ENCODE measurements at places on chromosomes 3 and 15.
A peak's percentile ranks its signal among the peaks of the same experiment; 100 is the strongest.

GRCh38 chr3:46258525-46258924, 16.3 kb downstream of the CCR3 start:
- DNase-seq = no peak

DNA sequence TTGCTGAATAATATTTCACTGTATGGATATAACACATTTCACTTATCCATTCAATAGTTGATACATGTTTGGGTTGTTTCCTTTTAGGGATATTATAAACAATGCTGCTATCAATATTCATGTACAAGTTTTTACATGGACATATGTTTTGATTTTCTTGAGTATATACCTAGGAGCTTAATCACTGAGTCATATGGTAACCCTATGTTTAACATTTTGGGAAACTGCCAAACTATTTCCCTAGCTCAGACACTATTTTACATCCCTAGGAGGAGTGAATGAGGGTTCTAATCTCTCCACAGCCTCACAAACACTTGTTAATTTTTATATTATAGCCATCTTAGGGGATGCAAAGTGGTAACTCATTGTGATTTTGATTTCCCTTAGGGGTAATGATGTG, 66.0 kb downstream of the GPR156 start:
- no peak for DNase-seq

- DNase-seq = no peak
Observed at GRCh38 chr3:154274348-154274747, 49.9 kb downstream of the DHX36 start.

DNA sequence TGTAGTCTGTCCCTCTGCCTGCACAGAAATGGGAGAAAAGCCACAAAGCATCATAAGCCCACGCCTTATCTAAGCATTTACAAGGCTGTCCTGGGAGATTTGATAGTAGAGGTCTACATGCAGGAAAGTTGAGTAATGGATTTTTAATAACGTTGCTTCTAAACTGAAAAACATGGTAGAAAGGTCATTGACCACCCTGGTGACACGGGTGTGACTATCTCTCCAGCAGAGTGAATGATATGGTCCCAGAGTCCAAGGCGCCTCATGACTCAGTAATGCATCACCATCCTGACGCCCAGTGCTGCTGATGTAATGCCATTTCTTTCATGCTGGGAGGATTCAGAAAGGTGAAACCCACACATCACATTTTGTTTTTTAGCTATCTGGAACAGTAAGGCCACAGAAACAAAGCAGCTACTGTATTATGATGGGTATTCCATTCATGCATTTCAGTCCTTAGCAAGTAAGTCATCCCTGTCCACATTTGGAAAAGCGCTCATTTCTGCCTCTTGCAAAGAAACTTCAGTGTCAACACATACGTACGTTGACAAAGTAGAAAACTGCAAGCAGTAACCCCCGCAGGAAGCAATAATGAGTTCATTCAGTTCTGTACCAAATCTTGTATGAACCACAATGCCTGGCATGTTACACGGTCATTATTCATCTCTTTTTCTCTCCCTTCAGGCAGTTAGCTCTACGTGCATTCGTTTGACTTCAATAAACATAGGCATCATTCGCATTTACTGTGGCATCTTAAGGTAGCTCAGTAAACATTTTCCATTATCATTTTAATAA, 483.5 kb downstream of the GABRG3 start:
- no peak for DNase-seq

GRCh38 chr3:10648181-10648580, 142.8 kb upstream of the ATP2B2 start:
- no peak for DNase-seq

- DNase-seq = no peak
Observed at GRCh38 chr3:131072099-131072559, 45.5 kb downstream of the NEK11 start.

- no peak for DNase-seq
Observed at GRCh38 chr3:65702202-65702601, 336.5 kb downstream of the MAGI1 start.

DNA sequence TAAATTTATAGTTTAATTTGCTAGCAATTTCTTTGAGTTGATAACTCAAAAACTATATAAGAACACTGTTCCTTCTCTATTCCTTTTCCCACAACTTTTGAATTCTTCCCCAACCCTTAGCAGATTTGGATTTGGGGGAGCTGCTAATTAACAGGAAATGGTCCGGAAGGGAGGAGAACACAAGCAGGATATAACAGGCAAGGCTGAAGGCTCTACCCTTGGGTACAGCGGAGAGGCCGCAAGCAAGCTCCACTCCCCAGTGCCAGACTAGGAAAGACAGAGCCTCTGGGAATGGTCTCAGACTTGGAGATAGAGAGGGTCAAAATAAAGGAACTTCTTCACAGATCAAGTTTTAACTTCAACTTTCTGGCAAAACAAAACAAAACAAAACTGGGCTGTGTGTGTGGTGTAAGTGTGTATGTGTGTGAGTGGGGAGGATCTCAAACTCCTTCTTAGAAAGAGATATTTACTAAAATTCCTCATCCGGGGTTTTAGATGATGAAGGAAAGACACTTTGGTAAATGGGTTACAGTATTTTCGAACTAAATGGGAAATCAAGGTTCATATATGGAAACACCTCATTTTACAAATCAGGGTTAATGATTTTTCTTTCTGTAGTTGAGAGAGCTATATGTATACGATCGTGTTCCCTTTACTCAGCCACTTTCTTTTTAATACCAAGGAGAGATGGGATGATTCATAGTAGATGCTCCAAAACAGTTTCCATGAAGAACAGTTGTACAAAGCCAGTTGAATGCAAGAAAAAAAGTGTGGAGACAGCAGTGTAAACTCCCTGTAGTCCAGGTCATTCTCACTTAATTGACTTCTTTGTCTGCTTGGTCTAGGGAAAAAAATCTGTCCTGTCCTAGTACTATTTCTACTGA, 161.1 kb downstream of the TP63 start:
- no peak for DNase-seq

GRCh38 chr15:45179221-45179985, 8.4 kb downstream of the SHF start:
- DNase-seq = peak; percentile 33

DNA sequence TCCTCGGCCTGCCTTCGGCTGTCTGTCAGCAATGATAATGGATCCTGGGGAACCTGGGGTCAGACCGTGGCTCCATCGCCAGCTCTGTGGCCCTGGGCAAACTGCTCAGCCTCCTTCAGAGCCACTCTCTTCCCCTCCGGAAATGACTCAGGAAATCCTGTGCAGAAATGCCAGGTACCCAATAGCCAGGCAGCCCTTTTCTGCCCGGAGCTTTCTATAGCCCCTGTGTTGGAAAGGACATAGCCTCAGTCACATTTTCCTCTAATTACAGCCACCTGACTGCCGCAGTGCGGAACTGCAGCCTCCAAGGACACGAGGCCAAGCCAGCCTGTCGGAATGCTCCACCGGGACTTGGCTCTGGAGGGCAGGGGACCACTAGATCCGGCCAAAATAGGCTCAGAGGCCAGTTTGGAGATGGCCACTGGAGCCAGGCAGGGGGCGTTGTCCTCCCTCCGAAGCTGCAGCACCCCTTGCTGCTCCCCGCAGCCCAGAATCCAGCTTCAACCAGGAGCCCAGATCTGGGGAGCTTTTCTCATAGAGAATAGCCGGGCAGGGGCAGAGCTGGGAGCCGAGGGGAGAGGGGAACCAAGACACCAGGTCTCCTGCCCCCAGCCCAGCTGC, 11.6 kb upstream of the ZXDC start:
- DNase-seq = no peak

GRCh38 chr15:76815421-76815820, 89.7 kb downstream of the SCAPER start:
- no peak for DNase-seq

DNA sequence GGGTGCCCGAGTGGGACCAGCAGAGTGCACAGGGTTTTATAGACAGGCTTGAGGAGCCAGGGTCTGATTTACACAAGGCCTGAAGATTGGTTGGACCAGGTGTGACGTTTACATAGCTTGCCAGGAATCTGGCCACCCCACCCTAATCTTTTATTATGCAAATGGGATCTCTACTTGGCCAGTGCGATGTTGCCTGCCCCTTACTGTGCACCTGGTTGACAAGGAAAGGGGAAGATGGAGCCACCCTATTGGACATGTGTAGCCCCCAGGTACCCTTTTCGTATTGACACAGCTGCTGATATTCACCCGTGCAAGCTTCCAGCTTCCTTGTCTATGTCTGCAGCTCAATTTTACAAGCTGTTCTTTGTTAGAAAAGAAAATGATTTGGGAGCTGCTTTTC, 132.0 kb downstream of the ARNT2 start:
- no peak for DNase-seq

DNA sequence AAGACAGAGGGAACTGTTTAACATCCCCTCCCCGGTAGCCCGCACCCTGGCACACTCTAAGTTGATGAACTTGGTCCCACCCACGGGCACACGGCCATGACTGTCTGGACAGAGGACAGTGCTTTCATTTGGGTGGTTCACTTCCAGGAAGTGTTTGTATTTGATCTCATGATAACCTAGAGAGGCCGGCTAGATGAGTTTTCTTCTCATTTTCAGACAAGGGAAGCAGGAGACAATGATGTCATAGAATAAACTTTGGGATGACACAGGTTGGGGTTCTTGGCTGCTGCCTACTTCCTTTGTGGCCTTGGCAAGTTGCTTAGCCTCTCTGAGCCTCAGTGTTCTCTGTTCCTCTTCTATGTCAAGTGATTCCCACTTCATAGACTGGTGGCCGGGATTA, 16.1 kb upstream of the LYSMD4 start:
- no peak for DNase-seq

GRCh38 chr3:430186-430585, 233.6 kb downstream of the CHL1 start:
- no peak for DNase-seq

DNA sequence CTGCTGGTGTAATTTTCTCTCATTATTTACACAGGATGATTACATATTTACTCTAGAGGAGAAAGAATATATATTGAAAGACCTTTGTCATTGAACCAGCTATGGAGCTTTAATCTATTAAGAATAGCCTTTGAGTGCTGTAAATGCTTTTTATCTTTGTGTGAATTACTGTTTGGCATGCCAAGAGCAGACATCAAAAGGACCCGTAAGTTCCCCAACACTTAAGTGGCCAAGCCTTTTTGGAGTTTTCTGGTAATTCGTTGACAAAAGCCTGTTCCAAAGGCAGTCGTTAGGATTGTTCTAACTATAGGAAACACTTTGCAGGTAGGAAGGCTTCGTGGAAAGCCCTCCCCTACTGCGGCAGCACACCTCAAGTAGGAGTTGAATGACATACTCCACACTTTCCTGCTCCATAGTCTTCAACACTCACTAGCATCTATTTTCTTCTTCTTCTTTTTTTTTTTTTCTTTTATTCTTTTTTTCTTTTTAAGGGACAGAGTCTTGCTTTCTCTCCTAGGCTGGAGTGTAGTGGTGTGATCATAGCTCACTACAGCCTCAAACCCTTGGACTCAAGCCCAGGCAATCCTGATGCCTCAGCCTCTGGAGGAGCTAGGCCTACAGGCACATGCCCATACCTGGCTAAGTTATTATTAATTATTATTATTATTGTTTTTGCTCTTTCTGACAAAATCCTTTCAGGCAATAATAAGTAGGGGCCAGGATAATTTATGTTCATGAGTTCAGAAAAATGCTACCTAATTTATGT, 98.6 kb downstream of the SUCNR1 start:
- DNase-seq = no peak

DNA sequence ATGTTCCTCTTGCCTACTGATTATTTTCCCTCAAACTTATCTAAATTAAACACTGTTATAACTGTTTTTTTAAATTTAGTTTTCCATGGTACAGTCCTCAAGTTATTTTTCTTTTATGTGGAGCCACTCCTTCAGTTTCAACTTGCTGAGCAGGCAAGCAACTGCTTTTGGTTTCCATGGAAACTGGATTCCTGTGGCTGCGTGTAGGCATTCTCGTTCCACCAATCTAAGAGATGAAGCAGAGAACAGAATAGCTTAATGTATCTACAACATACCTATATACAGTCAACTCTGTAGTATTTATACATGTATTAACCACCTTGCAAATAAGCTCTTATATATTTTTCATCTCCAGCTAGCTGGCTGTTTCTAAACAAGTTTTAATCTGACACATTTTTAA, 25.8 kb upstream of the ANXA2 start:
- DNase-seq = no peak

DNA sequence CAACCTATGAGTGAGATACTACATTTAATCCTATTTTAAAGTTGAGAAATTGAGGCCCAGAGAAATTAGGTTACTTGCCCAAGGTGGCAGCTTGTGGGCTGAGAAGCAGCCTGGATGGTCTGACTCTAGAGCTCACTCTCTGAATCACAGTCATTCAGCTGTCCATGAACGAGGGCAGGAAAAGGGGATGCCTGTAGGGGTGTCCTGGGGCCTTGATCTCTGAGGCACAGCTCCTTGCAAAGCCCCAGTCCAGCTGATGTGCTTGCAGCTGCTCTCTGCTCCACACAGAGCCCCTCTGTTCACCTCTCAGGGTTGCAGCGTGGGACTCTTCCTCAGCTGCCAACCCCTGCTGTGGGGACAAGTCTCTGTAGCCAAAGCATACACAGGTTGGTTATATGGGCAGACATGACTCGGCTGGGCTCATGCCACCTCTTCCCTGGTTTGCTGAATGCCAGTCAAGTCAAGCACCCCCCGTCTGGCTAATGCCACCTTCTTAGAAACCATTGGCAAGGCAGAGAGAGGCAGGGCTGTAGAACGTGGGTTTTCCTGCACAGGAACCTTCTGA, 56.8 kb downstream of the GASK1A start:
- DNase-seq = no peak

- no peak for DNase-seq
Observed at GRCh38 chr3:60094392-60094947, 1044.6 kb upstream of the CFAP20DC start.

- no peak for DNase-seq
Observed at GRCh38 chr15:71052356-71052755, 62.9 kb upstream of the THSD4 start.

DNA sequence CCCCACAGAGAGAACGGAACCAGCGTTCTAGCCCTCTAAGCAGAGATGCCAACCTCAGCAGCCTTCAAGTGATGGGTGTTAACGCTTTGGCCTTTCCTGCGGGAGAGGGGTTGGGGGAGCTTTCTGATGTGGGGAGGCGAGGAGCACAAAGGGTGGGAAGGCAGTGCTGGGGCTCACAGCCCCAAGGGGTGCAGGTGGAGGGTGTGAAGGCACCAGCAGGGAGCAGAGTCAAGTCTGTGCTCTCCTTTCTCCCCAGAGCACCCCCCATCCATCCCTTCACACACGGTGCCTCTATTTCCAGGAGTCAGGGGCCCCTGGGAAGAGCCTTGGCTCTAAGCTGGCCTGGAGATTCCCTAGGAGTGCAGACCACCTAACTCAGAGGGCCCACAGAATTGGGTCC, 4.1 kb downstream of the C15orf62 start:
- DNase-seq = no peak

- no peak for DNase-seq
Observed at GRCh38 chr3:13149330-13150108, 76.3 kb upstream of the IQSEC1 start.

DNA sequence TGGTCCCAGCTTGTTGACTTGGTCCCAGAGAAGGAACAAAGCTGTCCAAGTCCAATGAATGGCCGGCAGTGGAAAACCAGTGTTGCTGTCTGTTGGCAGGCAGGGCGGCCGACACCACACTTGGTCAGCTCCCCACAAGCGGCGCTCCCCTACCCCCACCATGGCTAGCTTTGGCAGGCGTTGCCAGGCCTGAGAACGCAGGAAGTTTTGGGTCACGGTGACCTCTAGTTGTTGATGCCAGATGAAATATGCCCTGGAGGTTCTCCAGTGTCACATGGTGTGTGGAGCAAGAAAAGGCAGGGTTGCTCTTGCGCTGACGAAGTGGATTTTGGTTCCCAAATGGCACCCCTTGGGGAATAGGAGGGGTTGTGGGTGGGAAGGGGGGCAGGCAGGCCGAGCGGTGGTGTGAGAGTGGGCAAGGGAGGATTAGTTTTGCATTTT, 72.7 kb upstream of the TPRG1 start:
- no peak for DNase-seq
